ENCODE measurements at places on chromosomes 13 and 19. TPM values are rescaled to one million over a fixed set of nuclear protein-coding genes. Genes with fewer than 3 reads are reported as not detected.

Gene PSG5
- polyA plus RNA-seq = not detected

Gene GPR42
- polyA plus RNA-seq = not detected

Gene NLRP7
- polyA plus RNA-seq = not detected

Gene HNRNPA1L2
- 22.0 TPM for polyA plus RNA-seq

Gene MARCHF2
- 16.6 TPM for polyA plus RNA-seq

Gene CDX2
- polyA plus RNA-seq = not detected

Gene ONECUT3
- polyA plus RNA-seq = 0.04 TPM

Gene BICRA
- polyA plus RNA-seq = 17.1 TPM

DNA sequence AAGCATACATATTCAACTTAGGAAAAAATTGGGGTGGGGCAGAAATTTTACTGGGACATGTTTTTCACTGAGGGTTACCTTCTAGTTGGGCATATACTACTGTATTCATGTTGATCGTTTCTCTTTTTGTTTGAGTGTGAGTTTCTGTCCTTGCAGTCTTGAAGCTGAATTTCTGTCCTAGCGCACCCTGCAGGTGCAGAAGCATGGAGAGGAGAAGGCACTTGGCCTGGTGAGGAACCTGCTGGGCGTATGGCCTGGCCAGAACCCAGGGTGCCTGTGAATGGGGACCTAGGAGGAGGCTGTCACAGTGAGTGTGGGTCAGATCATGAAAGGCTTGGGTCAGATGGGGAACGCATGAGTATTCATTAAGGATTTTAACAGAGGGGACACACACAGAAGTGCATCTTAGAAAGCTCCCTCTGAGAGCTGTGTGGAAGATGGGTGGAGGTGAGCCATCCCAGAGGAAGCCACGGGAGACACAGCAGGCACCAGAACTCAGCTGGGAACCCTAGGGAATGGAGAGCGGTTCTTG, 36.8 kb downstream of the SERP2 start:
- no peak for DNase-seq

- DNase-seq = no peak
Measured at GRCh38 chr13:56515441-56515840, 625.3 kb upstream of the PRR20A start.

DNA sequence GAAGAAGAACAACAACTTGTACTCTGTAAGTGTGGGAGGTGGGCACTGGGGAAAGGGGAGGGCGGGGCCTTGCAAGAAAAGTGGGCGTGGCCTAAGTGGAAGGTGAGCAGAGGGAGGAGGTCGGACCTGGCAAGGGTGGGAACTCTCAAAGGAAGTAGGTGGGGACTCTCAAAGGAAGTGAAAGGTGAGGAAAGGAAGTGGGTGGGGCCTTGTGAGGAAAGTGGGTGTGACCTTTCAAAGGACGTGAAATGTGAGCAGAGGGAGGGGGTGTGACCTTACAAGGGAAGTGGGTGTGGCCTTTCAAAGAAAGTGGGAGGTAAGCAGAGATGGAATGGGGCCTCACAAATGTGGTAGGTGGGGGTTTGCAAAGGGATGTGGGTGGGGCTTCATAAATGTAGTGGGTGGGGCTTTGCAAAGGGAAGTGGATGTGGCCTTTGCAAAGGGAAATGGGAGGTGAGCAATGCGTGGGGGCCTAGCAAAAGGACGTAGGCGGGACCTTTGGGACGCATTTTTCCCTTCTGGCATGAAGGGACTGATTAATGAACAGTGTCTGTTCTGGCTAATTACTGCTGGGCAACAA, 25.9 kb downstream of the ACSBG2 start:
- DNase-seq = no peak

GRCh38 chr13:49323344-49323743, 75.6 kb downstream of the CDADC1 start:
- DNase-seq = no peak

- DNase-seq = no peak
Measured at GRCh38 chr19:10835089-10835753, 791 bp downstream of the TMED1 start.

DNA sequence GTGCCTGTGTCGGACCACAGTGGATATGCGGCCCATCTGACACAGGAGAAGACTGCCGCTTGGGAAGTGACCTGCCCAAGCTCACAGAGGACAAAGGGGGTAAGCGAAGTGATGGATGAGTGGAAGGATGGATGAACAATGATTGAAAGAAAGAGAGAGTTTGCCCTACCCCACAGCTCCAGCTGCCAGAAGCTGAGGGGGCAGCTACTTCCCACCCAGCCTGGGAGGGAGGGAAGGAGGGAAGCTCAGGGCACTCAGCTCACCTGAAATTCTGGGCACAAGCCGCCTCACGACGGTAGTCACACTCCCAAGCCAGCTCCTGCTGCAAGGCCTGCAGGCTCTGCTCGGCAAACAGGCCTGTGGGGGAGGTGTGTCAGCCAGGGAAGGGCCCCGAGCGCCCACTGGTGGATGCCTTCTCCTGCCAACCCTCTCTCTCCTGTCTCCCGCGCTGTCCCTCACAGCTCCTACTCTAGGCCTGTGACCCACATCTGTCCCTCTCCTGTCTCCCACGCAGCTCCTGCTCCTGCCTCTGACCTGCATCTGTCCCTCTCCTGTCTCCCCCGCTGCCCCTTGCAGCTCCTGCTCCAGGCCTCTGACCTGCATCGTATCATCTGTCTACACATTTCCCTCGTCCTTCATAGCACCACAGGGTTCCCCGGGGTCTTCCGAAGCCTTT, 12.0 kb upstream of the NUMBL start:
- no peak for DNase-seq

- DNase-seq = no peak
Measured at GRCh38 chr19:37243206-37243632, 25.2 kb downstream of the ZNF383 start.

- DNase-seq = no peak
Measured at GRCh38 chr13:39450176-39450575, 152.8 kb downstream of the LHFPL6 start.

- DNase-seq = no peak
Measured at GRCh38 chr13:31334547-31334946, 134.8 kb downstream of the B3GLCT start.

- DNase-seq = no peak
Measured at GRCh38 chr13:22027566-22027965, 356.7 kb downstream of the FGF9 start.

DNA sequence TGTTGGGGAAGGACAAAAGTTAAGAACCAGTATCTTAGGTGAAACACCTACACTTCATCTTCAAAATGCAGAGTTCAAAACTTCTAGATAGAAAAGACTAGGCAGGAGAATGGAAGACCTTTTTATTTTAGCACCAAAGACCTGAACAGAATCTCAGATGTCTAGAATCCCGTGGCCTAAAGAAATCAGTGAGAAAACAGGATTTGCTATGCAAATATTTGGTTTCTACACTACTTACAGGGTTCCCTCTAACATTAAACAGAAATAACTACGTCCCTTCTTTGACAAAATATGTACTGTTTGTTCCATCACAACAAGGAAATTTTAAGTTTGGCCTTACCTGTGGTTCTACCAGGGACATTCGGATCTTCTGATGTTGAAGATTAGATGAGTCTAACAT, 21.5 kb downstream of the DIS3 start:
- DNase-seq = no peak

DNA sequence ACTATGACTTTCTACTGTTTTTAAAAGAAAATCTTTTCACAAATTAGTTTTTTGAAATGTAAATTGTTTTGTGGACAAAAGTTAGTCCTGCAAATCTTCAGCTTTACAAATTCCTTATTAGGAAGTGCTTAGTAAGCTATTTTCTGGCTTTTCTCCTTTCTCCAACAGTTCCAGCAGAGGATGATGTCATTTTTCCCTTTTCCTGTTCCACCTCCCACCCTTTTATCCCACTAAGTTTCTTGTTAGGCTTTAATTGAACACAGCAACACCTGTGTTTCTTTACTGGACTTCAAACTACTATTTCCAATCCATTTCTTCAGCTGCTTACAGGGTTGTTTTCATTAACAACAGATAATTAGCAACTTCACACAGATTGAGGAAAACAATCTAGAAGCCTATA, 389.2 kb downstream of the NDFIP2 start:
- no peak for DNase-seq

DNA sequence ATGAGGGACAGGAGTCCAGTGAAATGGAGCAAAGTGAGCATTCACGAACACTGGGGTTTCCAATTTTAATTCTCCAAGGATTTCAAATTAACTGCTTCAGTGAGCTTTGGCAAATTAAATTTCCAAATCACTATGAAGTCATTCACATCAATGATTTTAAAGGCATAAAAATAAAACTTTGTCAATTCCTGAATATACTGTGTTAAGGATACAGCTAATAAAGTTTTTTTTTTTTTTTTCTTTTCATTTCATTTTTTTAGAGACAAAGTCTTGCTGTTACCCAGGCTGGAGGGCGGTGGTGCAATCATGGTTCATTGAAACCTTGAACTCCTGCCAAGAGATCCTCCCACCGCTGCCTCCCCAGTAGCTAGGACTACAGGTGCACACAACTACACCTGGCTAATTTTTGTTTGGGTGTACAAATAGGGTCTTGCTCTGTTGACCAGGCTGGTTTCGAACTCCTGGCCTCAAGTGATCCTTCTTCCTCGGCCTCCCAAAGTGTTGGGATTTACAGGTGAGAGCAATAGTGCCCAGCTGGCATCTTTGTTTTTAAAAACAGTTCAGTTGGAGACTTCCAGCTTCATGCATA, 21.9 kb downstream of the RBM26 start:
- no peak for DNase-seq

DNA sequence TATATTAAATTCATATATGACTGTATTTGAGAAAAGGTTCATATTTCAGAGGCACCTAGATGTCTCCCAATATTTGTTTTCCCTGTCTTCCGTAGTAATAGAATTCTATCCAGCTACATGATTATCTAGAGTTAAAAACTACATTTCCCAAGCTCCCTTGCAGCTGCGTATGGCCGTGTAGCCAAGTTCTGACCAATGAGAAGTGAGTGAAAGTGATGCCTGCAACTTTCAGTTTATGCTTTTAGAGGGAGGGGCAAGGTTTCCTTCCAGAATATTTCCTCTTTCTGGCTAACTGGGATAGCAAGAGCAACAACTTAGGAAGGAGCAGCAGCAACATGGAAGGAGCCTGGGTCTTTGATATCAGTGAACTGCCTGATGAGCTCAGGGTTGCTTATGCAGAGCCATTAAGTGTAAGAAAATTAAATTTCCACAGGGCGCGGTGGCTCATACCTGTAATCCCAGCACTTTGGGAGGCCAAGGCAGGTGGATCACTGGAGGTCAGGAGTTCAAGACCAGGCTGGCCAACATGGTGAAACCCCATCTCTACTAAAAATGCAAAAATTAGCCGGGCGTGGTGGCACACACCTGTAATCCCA, 23.2 kb upstream of the CYP2A13 start:
- no peak for DNase-seq

DNA sequence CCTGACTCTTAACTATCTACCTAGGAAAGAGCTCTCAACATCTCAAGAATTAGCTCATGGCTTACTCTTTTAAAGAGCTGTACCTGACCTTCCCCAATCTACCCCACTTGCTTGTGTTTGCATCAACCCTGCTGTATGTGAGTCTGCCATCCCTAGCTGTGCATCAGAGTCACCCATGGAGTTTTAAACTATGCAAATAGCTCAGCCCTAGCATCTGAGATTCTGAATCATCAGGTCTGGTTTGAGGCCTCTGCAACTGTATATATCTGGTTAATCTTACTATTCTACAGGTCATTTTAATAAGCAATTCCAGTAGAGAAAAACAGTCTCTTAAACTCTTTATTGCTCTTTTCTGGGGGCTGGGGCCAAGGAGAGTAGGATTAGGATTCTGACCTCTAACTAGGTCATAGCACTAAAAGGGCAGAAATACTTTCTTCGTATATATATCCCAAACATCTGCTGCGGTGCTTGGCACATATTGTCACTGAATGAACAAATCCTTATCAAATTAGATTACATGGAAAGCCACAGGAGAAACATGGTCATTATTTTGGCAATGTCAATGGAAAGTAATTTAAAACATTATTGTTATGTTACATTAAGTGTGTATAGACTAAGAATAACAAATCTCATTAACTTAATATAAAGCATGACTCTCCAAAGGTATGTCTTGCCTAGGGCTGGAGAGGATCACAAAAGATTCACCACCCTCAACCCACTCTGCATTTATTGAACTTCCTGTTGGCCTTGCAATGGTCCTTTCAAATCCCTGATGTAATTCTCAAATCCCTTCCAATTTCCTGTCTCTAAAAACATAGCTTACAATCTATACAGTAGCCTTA, 232.2 kb downstream of the DACH1 start:
- no peak for DNase-seq

DNA sequence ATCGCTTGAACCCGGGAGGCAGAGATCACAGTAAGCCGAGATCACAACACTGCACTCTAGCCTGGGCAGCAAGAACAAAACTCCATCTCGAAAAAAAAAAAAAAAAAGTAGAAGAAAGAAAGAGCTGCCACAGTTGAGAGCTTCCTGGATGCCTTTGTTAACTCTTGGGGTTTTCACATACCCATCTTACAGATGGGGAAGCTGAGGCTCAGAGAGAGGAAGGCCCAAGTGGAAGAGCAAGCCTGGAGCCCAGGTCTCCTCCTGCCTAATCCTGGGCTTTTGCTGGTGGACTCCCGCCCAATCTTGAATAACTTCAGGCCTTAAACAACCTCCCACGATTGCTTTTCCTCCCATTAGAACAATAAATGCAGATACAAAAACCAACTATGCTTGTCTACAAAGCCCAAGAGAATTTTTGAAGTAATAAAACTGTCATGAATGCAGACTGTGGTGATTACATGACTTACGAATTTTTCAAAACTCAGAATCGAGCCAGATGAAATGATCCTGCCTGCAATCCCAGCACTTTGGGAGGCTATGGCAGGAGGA, 41.7 kb downstream of the LTBP4 start:
- no peak for DNase-seq

DNA sequence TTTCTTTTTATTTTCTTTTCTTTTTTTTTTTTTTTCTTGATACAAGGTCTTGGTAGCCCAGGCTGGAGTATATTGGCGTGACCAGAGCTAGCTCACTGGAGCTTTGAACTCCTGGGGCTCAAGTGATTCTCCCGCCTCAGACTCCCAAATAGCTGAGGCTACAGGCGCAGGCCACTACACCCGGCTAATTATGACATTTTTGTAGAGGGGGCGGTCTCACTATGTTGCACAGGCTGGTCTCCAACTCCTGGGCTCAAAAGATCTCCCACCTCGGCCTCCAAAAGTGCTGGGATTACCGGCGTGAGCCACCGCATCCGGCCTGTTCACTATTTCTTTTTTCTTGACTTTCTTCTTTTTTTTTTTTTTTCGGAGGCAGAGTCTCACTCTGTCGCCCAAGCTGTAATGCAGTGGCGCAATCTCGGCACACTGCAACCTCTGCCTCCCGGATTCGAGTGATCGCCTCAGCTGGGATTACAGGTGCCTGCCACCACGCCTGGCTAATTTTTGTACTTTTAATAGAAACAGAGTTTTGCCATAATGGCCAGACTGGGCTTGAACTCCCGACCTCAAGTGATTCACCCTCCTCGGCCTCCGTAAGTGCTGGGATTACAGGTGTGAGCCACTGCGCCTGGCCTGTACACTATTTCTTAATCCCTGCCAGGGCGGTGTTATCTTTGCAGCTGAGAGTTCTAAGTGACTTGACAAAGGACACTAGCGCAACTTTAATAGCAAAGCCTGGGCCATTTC, 37.1 kb upstream of the LSM14A start:
- DNase-seq = no peak

All from renal pelvis (tissue), 12 donors.